ENCODE measurements at places on chromosomes 3 and 15.

GRCh38 chr15:77021803-77022381 lies 27.0 kb downstream of the PSTPIP1 start:
- DNase-seq, result no peak

DNA sequence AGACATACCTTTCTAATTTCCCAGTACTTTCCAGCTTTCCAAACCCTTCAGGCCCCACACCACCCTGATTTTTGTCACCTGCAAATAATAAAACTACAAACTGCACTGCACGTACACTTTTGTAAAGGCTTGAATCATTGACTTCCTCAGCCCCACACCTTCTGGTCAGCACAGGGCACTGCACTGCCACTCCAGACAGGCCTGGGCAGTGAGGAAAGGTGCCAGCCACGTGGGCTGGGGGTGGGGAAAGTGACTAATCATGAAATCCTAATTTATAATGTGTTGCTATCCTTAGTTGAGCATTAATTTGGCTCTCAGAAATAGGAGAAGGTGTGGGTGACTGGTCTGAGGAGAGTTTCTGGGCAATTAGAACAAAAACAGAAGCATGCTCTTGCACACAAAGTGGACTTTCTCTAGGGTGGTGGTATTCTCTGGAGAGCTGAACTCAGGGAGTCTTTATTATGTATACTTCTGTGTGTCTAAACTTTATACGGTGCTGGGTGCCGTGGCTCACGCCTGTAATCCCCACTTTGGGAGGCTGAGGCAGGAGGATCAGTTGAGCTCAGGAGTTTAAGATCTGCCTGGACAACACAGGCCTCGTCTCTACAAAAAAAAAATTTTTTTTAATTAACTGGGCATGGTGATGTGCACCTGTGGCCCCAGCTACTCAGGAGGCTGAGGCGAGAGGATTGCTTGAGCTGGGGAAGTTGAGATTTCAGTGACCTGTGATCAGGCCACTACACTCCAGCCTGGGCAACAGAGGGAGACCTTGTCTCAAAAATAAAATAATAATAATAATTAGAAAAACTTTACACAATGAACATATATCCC lies 58.2 kb upstream of the FLNB start:
- DNase-seq, result no peak

DNA sequence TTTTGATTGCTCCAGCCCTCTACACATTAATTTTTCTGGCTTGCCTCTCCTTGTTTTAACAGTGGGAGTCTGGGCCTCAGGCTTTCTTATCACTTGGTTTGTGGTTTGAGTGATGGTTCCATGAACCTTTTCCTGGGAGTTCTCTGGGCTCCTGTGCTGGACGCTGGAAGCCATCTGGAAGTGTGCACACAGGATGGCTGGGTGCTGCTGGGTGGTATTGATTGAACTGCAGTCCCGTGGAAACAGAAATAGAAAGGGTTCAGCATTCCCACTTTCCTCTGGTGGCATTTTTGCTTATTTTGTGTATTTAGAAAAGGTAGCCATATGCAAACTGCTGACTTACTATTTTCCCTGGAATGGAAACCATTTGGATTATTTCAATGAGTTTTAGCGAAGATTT lies 25.6 kb downstream of the MITF start:
- DNase-seq, result no peak

DNA sequence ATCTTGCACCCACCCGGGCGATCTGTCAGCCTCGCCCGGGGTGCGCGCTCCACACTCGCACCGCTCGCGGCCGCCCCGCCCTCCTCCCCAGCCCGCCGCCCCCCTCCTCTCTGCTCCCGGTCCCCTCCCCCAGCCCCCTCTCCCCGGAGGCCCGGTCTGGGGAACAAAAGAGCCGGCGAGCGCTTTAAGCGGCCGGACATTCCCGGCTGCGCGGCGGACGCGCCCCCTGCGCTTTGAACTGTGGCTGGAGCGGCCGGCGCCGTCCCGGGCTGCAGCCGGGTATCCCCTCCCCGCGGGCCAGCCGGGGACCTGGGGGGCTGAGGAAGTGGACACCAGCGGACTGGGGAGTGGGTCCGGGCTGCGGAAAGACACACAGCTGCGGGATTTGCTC lies at the start of gene IGDCC3:
TSS of gene IGDCC3 (minus strand) at position 27 of the 391 bp plus-strand sequence. CDS start 214 bp downstream, outside the sequence.
- peak; percentile 51 for DNase-seq

- no peak for DNase-seq
Observed at GRCh38 chr15:94239474-94239873, 8.1 kb downstream of the MCTP2 start.

GRCh38 chr15:59794229-59794886 lies 105.2 kb upstream of the BNIP2 start:
- no peak for DNase-seq

DNA sequence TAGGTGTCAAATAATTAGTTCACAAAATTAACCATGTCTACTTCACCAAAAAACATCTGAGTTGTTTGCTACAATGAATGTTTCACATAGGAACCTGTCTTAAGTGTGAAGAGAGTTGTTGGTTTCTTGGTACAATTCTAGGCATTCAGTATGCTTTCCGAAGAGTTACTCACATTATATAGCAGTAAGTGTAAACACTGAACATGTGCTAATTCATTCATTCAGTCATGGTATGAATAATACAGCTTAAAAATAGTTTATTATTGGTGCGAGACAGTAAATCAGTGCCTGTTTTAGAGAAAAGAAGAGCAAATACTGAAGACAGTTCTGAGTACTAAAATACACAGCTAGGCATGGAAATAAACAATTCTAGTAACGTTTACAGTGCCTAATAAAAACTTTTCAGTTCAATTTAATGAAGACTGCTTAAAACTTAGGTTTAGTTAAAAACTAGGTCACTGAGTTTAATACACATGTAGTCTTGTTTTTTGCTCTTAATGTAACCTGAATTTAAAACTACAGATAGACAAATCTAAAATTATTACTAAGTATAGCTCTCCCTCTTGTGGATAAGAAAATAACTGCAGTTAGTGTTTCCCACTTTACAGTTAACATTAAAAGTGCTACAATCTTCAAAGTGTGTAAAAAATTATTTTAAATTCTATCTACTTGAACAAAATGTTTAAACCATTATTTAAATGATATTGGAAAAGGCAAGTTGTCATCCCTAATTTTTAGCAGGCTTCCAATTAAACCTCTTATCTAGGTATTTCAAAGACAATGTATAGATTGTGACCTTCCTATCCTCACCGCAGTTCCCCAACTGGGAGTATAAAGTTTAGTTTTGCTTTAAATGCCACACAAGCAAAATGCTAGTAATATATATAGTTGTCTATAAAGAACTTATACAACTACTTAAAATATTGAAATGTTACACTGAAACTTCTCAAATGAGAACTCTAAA lies 20.1 kb upstream of the ZCWPW2 start:
- DNase-seq, result no peak

DNA sequence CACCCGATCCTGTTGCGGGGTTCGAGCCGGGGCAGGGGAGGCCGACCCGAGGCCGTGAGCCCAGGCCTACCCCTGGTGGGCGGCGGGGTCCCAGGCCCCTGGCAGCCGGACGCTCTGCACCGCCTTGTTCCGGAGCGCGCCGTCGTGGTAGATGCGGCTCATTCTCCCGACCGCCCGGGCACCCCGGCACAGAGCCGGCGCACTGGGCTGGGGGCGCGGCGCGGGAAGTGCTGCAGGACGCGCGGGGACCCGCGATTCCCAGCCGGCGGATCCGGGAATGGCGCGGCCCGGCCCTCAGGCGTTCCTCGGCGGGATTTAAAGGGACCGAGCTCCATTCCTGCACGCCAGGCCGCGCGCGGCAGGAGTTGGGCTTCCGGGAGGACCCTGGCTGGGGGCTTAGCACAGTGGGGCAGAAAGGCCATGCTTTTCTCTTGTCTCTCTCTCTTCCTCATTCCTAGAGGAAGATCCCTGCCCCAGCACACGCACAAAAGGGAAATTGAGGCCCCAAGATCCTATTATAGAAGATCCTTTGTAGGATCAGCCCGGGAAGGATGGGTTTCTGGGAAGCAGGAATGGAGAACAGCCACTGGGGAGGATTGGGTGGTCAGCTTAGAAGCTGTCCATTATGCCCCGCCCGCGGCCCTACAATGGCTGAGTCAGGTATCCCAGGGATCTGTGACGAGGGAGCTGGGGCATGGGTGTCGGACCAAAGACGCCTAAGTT lies at the start of gene ARPIN:
TSS of gene ARPIN (minus strand) at position 279 of the 723 bp plus-strand sequence. CDS start at position 162, 117 bp downstream.
- DNase-seq, result peak; percentile 20

DNA sequence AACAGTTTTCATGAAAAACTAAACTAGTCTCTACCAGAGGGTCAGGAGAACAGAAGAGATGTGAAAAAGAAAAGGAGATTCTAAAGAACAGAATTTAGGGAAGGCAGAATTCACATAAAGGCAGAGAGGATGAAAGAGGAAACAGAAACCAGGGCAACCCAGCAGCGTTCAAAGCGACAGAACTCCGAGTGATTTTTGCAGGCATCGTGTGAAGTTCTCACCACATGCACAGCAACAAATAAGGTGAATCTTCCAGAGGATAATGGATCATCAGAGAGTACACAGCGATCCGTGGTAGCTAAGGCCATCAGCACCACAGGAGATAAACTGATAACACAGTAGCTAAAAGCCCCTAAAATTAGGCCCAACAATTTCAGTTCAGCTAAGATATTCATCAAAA lies 250.8 kb upstream of the THBS1 start:
- DNase-seq, result no peak

- no peak for DNase-seq
Observed at GRCh38 chr15:38176155-38176554, 76.5 kb upstream of the SPRED1 start.

GRCh38 chr3:58366699-58367098 lies 34.0 kb downstream of the PXK start:
- no peak for DNase-seq

- DNase-seq, result no peak
Observed at GRCh38 chr15:39874890-39875549, 45.0 kb downstream of the GPR176 start.

- no peak for DNase-seq
Observed at GRCh38 chr3:138068046-138068445, 47.4 kb downstream of the DZIP1L start.

GRCh38 chr15:26126819-26127387 lies 263.8 kb upstream of the ATP10A start:
- no peak for DNase-seq

DNA sequence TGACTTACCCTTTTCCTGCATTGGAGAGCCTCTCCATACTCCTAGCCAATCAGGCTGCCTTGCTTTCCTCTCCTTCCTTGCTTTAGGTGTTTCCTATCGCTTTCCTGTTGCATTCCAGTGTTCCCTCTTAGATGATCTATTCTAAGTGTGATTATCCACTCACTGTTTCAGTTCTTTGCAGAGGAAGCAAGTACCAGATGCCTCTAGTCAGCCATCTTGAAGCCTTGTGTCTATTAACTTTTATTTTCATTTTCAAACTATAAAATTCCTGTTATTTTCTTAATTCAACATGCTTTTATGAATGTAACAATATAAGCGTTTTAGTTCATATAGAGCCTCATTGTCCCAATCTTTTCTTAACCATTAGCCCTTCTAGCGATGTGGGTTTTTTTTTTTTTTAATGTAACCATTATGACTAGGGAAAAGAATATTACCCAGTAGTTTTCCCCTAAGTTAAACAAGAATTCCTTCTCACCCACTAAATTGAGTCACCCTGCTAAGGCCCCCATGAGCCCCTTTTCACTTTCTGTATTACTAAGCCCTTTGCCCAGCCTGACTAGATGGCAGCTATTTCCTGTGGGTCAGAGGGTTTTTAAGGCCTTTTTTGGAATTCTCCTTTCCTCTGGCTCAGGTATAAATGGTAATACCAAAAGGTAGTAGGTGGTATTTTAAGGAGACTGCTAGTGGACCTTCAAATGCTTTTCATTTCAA lies 229.4 kb upstream of the CTNNB1 start:
- no peak for DNase-seq

DNA sequence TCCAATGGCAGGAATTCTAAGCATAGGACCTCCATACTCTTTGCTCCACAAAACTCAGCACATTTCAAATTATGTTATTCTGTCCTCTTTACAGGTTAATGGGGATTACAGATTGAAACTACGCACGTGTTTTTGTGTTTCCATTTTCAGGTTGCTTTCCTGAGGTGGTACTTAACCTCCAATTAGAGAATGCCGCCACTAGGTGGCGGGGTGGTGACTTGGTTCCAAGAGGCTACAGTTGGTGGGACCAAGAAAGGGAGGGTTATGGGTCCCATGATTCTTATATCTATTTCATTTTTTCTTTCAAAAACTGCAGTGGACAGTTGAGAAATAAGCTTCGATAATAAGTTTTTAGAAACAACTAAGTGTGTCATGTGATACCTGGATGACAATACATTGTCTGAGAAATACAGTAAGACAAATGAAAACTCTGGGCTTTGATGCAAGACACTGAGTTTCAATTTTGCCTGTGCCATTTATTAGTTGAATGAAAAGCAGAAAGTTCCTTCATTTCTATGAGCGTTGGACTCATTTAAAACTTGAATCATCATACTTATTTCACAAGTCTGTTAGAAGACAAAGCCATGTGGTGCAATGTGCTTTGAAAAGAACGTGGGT lies 539.0 kb downstream of the FGF12 start:
- no peak for DNase-seq

GRCh38 chr3:27385504-27385903 lies 16.3 kb upstream of the NEK10 start:
- no peak for DNase-seq

GRCh38 chr15:91263632-91264531 lies 163.8 kb downstream of the SV2B start:
- DNase-seq, result no peak

GRCh38 chr3:7265736-7266135 lies 404.8 kb downstream of the GRM7 start:
- DNase-seq, result no peak

GRCh38 chr3:4568841-4569240 lies 75.7 kb downstream of the ITPR1 start:
- DNase-seq, result no peak
